ENCODE measurements at places on chromosomes 6 and 20.

GRCh38 chr6:2186516-2186915 lies 58.9 kb downstream of the GMDS start:
- DNase-seq, result no peak

DNA sequence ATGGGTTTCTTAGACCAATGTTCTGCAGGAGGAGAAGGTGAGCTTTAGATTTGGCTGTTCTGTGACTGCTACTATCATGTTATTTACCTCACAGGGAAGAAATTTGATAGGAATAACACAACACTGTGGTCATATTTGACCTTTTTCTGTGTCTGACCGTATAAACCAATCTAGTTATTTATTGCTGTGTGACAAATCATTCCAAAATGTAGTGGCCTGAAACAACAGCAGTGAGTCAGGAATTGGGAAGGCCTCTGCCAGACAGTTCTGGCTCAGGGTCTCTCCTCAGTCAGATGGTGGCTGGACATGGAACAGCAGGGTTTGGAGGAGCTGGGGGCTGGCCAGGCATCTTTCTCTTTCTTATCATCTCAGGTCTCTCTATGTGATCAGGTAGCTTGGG lies 33.0 kb downstream of the RIPOR2 start:
- DNase-seq, result no peak

DNA sequence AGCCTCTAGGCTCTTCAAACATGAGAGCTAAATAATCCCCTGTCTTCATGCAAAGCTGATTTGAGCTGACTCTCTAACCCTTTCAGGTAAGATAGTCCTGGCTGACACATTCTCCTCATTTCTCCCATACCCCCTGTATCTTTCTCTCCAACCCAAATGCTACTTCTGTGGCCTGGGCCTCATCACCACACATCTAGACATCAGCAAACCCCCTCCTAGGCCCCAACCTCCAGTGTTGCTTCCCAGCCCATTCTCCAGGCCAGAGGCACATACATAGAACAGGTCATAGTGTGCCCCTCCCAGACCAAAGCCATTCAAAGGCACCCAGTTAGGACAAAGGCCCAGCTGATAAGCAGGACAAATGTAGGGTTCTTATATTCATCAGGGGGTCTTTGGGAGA lies 84.9 kb downstream of the ANKRD60 start:
- no peak for DNase-seq

- no peak for DNase-seq
These were observed 75.4 kb downstream of the KIF16B start for GRCh38 chr20:16497896-16498295.

- DNase-seq, result no peak
These were observed 312.1 kb upstream of the DEFB112 start for GRCh38 chr6:50361641-50362331.

GRCh38 chr6:158662954-158663624 lies 13.2 kb downstream of the SYTL3 start:
- no peak for DNase-seq

All from NCI-H1436 treated with DMSO at 0.1 percent for 48 hours (cell line).